Hypothalamus (tissue), 51 donors: ENCODE measurements at places on chromosomes 5 and 9.

DNA sequence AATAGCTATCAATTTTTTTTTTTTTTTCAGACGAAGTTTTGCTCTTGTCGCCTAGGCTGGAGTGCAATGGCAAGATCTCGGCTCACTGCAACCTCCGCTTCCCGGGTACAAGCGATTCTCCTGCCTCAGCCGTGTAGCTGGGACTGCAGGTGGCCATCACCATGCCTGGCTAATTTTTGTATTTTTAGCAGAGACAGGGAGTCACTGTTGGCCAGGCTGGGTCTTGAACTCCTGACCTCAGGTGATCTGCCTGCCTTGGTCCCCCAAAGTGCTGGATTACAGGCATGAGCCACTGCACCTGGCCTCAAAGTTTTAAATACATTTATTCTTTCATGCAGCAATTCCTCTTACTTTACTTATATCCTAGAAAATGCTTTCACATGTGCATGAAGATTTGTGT, 17.6 kb downstream of the TRIM14 start:
- DNase-seq, result no peak

DNA sequence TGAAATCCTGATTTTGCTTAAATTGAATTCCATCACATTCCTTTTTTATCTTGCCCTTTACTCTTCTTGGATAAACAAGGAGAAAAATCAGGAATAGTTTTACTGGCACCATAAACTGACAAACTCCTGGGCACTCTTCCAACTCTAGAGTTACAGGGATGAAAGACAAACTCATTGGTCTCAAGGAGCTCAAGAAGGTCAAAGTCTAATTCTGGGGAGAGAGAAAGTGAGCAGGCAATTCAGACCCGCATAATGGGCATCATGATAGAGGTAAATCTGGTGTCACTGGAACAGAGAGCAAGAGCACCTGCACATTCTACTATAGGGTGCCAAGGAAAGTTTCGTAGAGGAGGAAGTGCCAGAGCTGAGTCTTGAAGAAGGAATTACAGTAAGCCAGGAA, 64.8 kb downstream of the GRIN3A start:
- DNase-seq, result no peak

DNA sequence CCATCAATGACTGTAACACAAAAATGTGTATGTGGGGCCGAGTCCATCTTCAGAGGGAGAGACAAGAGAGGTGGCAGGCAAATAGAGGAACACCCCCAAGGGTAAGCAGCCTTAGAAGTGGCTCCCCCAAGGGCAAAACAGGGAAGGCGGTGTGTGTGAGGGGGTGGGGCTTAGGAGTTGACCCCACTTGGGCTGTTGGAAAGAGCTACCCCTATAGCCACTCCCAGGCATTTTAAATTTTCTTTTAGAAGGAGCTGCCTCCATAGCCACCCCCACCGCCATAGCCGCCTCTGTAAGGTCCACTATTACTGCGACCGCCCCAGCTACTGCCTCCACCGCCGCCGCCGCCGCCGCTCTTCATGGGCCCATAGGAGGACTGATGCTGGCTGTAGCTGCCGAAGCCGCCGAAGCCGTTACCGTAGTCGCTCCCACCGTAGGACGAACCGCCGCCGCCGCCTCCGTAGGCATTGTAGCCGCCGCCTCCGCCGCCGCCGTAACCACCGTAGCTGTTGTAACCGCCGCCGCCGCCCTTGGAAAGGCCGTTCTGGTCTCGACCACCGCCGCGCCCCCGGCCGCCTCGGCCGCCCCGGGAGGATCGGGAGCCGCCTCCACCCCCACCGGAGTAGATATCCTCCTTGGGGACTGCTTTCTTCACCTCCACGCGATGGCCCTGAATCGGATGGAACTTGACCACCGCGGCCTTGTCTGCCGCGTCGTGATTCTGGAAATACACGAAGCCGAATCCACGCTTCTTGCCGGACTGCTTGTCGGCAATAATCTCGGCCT, 1.1 kb downstream of the HNRNPA0 start:
- no peak for DNase-seq

DNA sequence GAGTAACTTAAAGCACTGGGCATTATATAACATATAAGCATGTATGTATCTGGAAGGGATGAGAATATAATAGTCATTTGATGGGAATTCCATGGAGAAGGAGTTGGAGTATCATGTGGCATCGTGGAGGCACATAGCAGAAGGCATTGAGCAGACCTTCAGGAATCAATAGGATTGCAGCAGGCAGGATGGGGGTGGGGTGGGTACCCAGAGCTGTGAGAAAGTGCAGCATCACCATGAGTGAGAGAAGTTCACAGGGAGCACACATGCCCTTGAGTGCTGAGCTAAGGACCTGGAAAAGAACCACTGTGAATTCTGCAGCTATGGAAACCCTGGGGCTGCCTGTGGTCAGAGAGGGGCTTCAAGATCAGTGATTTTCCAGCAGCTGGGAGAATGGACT, 57.3 kb downstream of the MED10 start:
- DNase-seq, result no peak

DNA sequence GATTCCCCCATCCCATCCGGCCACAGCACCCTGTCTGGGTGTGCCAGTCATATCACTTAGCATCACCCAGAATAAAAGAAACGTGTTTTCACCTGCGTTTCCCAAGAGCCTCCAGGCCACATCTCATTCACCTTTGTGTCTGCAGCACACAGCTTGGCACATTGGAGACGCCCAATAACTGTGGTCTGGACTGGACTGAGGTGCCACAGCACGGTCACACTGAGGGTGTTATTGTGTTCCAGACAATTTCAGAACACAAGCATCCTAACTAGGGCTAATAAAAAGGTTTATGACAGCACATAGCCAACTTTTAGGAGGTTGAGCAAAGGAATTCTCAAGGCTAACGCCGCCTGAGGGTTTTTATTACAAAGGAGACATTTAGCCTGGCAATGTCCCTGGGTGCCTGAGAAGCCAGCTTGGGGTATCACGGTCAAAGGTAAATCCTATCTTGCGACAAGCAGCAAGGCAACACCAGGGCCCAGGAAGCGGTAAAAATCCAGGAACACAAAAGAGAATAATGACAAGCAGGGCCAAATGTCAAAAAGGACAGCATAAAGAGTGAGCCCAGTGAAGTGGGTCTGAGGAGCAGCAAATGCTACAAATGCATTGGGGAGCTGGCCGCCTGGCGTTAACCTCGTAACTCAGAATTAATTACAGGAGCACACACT, 3.4 kb downstream of the EPB41L4B start:
- no peak for DNase-seq
